ENCODE measurements at places on chromosomes 13 and 19. TPM values are rescaled to one million over a fixed set of nuclear protein-coding genes. Genes with fewer than 3 reads are reported as not detected.

OR7D2 gene
- total RNA-seq: not detected

- no peak for DNase-seq
Measured at GRCh38 chr19:58510084-58510862, 1.5 kb downstream of the SLC27A5 start.

SPPL2B gene
- total RNA-seq: 25.0 TPM

ZNF230 gene
- 7.5 TPM for total RNA-seq

- peak; percentile 47 for DNase-seq
Measured at GRCh38 chr13:25118378-25118905, 22.5 kb downstream of the PABPC3 start.

- DNase-seq: no peak
Measured at GRCh38 chr19:53982001-53982451, 9.4 kb upstream of the CACNG6 start.

PLVAP gene
- total RNA-seq: 155 TPM

VSTM2B gene
- total RNA-seq: not detected

LCP1 gene
- 54.7 TPM for total RNA-seq

GRCh38 chr13:46401432-46401831, 14.4 kb upstream of the RUBCNL start:
- no peak for DNase-seq

DNA sequence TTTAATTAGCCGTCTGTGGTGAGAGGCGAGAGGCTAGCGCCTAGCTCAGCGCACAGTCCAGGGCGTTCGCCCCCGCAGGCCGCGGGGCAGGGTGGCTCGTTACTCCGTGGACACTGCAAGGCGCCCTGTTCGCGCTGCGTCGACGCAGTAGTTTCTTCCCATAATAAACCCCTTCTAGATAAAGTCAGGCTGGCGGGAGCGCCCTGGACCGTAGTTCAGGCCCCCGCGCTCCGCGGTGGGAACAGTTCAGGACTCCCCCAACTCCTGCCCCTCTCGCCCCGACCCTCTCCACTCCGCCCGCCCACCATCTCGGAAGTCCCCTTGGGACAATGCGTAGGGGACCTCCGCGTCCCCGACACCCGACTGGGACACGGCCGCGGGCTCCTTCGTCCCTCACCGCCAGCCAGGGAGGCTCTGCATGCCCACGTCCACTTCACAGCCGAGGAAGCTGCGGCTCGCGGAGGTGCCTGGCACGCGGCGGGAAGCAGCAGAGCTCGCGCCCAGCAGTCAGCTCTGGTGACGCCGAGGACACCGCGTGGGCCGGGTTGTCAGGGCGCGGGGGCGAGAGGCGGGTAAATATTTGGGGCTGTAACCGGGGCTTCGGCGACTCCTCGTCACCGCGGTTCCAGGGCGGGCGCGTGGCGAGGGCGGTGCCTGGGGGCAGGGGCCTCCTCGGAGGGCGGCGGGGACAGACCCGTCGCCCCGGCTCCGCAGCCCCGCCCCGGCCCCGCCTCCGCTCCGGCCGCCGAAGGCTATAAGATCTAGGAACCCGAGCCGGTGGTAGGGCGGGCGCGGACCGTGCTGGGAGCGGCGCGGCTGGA, at the start of gene RGCC:
RGCC (plus strand) TSS at position 783 of the 821 bp plus-strand sequence. CDS start 158 bp downstream, outside the sequence.
- no peak for DNase-seq

DNA sequence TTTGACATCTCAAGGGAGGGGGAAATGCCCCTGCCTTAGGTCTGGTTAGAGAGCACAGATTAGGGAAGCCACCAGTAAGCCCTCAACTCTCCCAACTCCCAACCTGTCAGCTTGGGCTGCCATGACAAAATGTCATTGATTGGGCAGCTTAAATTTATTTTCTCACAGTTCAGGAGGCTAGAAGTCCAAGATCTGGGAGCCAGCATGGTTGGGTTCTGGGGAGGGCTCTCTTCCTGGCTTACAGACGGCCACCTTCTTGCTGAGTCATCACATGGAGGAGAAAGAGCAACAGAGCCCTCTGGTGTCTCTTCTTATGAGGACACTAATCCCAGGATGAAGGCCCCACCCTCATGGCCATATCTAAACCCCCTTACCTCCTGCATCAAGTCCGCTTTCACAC, 24.2 kb downstream of the C19orf12 start:
- DNase-seq: no peak

DNA sequence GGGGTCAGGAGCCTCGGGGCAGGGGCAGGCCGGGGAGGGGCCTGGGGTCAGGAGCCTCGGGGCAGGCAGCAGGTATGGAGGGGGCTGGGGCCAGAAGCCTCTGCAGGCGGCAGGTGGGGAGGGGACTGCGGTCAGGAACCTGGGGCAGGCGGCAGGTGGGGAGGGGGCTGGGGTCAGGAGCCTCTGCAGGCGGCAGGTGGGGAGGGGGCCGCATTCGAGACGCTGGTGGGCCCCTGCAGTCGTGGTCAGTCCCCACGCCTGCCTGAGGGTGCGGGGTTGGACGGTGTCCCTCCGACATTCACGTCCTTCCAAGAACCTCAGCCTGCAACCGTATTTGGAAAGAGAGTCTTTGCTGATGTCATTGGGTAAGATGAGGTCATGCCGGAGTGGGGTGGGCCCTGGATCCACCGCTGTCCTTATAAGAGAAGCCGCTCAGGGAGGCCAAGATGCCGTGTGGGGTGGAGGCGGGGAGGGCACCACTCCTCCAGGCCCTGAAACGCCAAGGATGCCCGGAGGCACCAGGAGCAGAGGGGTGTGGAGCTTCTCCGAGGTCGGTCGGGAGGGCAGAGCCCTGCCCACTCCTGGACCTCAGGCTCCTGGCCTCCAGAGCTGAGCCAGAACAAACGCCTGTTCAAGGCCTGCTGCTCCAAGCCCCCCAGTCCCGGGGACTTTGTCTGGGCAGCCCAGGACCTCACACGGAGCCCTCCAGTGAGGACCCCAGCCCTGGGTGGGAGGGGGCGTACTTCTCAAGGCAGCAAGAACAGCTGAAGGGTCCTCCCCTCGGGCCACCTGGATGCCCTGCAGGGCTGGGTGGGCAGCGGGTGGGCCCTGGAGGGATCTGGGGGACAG, 30.1 kb downstream of the PIP5K1C start:
- DNase-seq: peak; percentile 98

- DNase-seq: no peak
Measured at GRCh38 chr13:96862999-96863398, 131.3 kb downstream of the OXGR1 start.

DNA sequence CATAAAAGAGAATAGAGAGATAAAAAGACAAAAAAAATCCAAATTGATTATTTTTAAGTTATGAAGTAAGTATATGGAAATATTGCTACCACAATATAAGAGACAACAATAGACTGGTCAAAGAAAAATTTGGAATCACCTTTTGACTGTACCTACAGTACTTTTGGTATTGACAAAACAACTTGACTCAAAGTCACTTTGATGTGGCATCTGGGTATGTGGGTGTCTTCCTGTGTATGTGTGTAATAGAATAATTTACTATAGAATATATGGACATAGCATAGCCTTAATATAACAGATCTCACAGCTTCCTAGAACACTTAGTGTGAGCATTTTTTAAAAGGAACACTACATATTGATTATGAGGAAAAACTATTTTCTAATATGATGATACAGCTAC, 1016.2 kb upstream of the PCDH20 start:
- DNase-seq: no peak

LILRB2 gene
- 3.0 TPM for total RNA-seq

DNA sequence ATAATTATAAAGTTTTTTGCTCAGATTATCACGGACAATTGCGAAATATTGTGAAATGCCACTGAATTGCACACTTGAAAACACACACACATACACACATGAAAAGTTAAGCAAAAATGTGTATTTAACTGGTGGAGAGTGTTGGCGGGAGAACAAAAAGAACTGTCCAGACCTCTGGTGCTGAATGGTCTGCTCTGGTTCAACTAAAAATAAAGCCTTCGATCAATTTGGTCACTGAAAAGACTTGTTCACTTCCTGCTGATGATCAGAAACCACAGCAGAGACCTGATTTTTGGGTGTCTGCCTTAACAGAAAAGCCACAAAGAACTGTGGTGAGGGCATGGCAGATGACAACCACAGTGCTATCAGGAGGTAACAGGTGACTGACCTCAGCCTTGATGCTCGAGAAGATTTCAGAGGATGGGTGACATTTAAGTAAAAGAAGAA, 4.0 kb upstream of the IGFL1 start:
- no peak for DNase-seq

KIR2DL1 gene
- not detected for total RNA-seq

PLK5 gene
- not detected for total RNA-seq

ZNF675 gene
- 3.6 TPM for total RNA-seq

- no peak for DNase-seq
Measured at GRCh38 chr13:52164989-52165388, 5.6 kb upstream of the NEK3 start.

DNA sequence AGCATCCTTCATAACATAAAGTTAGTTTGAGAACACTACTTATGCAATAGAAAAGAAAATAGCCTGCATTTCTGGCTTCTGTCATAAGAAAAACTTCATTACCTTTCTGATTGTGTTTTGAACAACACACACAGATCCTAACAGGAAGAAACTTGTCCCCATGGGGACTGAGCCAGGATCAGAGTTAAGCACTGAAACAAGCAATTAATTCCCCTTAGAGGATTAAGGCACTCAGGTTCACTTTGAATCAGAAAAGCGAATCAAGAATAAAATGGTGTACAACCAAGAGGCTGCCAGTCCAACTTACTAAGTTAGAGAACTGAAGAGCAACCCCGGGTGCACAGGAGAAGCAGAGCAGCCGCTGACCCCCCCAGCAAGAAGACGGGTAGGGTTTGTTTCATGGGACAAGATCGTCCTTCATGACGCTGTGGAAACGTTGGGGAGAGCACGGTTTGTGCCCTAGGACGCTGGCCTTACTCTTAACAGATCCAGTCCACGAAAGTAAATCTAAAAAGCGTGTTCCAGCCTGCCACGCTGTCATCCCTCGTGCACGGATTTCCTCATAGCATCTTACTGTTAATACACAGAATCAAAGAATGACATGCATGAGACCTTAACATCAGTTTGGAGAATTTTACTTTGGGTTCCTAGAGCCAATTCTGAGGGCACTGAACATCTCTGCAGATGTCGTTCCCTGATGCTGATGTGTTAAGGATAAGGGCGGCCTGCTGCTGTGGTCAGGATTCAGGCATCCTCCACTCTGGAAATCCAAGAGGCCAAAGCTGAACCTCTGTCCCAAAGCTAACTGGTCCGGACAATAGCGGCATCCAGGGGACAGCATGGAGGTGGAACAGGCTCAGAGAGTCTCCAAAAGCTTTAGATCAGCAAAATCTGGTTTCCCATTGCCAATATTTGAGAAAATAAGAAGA, 46.4 kb downstream of the GGACT start:
- DNase-seq: no peak

DNA sequence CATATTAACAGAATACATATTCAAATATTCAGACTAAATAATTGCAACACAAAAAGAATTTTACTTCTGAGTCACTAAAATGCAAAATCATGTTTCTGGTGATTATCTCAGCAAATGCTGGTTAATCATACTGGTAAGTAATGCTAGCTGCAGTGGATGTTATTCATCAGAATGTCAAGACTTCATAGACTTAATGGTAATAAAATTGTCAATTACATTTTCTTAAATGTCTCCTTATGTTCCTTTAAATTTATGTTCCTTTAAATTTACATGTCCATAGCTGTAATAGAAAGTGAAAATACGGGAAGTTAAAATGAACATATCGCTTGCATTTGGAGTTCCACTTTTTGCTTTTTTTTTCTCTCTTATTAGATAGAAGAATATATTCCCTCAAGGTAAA, 853.0 kb downstream of the SLITRK6 start:
- DNase-seq: no peak

DNA sequence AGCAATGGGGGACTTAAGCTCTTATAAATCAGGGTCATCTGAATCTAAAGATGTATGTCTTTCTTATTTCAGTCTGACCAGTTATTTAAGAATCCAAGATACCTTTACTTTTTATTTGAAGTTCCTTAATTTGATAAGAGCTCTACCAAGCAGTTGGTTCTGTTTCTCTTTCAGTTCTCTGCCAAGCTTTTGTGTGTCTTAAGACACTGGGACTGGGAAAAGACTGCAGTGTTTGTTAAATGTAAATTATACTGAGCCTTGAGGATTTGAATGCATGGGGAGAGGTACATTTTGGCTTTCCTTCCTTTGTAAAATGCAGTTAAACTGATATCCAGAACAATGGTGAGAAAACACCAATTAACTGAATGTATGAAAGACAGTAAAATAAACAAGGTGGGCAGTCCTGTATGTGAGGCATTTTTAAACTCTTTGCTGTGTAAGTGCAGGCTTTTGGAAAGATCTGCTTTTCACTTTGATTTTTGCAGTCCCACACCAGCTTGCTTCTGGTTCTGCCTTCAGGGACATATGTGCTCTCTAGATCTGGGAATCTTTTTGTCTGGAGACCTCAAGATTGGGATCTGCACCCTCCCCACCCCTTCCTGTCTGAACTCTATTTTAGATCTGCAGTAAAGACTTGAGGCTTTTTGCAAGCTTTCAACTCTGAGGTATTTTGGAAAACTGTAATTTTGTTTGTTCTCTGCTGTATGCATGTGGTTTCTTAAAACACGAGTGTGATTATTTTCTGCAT, 77.6 kb downstream of the LRCH1 start:
- DNase-seq: no peak

DNA sequence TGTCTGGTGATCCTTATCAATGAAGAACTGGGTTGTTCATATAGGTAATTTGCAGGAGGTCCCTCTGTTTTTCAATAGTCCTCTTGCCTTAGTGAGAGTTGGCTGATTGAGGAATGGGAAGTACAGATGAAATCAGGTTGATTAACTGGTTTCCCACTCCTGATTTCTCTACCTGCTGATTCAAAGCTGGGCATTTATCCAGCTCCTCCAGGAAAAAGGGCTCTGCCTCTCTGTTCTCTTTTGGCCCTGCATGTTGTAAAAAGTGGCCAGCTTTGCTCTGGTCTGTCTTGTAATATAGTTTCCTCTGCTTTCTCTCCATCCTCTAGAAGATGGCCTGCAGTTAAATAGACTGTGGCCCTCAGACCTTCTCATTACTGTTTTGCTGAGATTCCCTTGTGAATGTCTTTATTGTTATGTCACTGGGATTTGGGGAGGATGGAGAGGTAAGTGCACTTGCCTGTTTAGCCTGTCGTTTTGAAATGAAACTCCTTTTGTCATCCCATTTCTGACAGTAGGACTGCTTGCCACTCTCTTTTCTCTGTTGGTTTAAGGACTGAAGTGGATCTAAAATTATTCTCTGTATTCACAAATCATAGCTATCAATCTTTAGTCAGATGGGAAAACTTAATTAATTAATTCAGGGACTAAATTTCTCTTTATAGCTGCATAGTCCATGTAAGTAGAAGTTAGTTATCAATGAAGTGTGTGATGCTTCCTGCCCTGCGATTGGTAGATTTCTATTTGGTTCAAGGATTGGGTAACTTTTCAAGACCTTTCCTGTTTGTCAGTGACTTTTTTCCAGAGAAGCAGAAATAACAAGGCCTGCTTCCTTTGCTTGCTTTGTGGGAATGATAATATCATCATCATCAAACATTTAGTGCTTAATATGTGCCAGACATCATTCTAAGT, 28.5 kb downstream of the GARRE1 start:
- no peak for DNase-seq

- no peak for DNase-seq
Measured at GRCh38 chr13:36998624-36999041, 507 bp downstream of the ALG5 start.

COL4A1 gene
- 383 TPM for total RNA-seq

All from esophagus muscularis mucosa (tissue), 4 donors.